Left renal pelvis (tissue), 4 donors: ENCODE measurements at places on chromosomes 1 and 21. TPM values are rescaled to one million over a fixed set of nuclear protein-coding genes. Genes with fewer than 3 reads are reported as not detected.

GRCh38 chr1:77471691-77472090, 189.9 kb downstream of the AK5 start:
- DNase-seq: no peak

- no peak for DNase-seq
Measured at GRCh38 chr1:167710836-167711235, 10.9 kb upstream of the MPZL1 start.

- DNase-seq: no peak
Measured at GRCh38 chr1:226902601-226903000, 32.2 kb downstream of the PSEN2 start.

DNA sequence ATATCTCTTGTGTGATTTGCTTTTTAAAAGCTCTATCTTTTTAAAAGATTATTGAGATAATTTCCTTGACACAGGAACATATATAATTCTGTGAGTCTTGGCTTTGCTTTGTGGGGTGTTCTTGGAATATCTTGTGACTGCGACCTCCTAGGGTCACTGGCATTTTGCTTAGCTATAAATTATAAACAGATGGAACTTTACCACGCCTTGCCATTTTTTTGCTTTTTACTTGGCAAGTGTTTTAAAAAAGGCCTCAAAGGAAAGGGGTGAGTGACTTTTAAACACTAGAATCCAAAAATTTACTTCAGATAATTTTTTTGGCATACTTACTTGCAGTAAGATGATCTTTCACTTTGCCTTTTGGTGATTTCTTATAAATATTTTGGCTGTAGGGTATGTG, 43.6 kb downstream of the ALG6 start:
- no peak for DNase-seq

- no peak for DNase-seq
Measured at GRCh38 chr1:20530306-20530705, 22.1 kb upstream of the FAM43B start.

DNA sequence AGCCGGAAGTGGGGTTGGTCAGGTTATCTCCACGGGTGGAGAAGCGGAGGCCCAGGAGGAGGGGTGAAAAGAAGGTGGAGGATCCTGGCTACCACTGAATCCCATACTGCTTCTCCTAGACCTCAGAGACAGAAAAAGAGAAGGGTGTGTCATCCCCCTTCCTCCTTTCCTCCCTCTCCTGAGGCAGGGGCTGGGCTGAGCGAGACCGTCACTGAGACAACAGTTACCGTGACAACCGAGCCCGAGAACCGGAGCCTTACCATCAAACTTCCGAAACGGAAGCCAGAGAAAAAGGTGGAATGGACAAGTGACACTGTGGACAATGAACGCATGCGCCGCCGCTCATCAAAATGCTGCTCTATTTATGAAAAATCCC, 42.1 kb upstream of the NBPF3 start:
- DNase-seq: no peak

GRCh38 chr1:153206631-153207030, 3.4 kb downstream of the LELP1 start:
- DNase-seq: no peak

- DNase-seq: no peak
Measured at GRCh38 chr1:229028987-229029878, 241.7 kb upstream of the RAB4A start.

DNA sequence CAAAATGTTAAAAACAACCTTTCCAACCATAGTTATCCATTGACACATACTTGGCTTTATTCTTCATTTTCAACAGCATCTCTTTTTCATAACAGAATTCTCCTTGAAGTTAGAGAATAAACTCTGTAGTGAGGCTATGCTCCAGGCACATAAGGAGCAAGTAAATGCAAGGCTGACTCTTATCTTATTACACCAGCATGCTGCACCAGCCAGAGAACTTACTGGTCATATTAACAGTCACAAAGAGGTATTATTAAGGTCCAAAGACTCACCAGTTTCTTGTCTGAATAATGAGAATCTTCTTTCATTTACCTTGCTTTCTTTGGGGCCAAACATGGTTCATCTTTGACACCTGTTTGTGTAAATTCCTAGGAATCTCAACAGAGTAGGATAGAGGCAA, 71.3 kb upstream of the IVNS1ABP start:
- no peak for DNase-seq

GRCh38 chr1:30743584-30744059, 14.0 kb downstream of the LAPTM5 start:
- no peak for DNase-seq

GRCh38 chr1:21816602-21817302, 4.7 kb downstream of the LDLRAD2 start:
- no peak for DNase-seq

Gene SLC26A9
- 0.20 TPM for polyA plus RNA-seq

Gene BSND
- polyA plus RNA-seq: 0.08 TPM

Gene TACSTD2
- polyA plus RNA-seq: 45.8 TPM

Gene MOV10
- 87.9 TPM for polyA plus RNA-seq
